GM12892 (cell line): ENCODE measurements at places on chromosomes 7 and 10.

DNA sequence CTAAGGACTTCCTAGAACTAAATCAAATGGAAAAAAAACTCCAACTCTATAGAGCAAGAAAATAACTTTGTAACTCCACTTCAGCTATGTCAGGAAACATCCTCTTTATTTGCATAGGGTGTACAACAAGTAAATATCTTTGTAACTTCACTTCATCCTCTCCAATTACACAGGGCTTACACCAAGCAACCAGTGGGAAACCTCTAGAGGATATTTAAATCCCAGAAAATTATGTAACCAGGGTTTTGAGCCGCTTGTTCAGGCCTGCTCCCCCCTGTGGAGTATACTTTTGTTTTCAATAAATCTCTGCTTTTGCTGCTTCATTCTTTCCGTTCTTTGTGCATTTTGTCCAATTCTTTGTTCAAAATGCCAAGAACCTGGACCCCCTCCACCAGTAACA, 22.2 kb downstream of the LIPJ start:
- DNase-seq: no peak

- no peak for DNase-seq
Measured at GRCh38 chr10:113350311-113351040, 202.4 kb upstream of the HABP2 start.

- DNase-seq: no peak
Measured at GRCh38 chr10:48945441-48946130, 5.9 kb upstream of the LRRC18 start.

DNA sequence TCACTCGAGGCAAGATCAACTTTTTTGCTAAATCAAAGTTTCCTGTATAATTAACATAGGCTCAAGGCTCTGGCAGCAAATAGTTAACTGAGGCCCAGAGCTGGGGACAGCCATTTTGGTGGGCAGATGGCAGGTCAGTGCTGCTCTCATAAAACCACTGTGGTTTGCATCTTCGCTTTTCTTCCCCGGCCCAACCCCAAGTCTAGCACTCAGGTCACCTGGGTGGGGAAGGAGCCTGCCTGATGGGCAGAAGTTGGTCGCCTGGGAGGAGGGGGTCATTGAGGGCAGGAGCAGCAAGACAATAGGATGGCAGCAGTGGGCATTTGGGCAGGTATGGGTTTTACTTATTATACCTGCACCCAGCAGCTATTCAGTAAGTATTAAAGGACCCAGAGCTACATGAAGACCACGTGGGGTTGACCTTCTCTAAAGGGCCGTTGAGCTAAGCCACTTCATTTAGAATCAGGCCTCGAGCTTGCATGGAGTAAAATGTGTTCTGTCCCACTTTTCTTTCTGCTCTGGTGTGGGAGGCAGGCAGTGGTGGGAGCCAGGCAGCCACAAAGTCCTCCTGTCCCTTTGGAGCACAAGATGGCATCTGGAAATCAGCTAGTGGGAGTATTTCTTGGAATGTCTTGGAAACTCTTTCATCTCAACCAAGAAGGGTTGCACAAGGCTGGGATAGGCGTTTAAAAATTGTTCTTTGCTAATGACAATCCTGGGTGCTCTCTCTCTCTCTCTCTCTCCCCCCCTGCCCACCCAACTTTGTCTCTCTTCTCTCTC, 133.4 kb downstream of the SPAG6 start:
- DNase-seq: no peak

DNA sequence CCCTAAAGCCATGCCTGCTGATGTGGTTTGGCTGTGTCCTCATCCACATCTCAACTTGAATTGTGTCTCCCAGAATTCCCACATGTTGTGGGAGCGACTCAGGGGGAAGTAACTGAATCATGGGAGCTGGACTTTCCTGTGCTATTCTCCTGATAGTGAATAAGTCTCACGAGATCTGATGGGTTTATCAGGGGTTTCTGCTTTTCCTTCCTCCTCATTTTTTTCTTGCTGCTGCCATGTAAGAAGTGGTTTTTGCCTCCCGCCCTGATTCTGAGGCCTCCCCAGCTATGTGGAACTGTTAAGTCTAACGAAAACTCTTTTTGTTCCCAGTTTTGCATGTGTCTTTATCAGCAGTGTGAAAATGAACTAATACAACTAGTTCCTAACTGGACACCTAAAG, 11.8 kb downstream of the MACROH2A2 start:
- DNase-seq: no peak

DNA sequence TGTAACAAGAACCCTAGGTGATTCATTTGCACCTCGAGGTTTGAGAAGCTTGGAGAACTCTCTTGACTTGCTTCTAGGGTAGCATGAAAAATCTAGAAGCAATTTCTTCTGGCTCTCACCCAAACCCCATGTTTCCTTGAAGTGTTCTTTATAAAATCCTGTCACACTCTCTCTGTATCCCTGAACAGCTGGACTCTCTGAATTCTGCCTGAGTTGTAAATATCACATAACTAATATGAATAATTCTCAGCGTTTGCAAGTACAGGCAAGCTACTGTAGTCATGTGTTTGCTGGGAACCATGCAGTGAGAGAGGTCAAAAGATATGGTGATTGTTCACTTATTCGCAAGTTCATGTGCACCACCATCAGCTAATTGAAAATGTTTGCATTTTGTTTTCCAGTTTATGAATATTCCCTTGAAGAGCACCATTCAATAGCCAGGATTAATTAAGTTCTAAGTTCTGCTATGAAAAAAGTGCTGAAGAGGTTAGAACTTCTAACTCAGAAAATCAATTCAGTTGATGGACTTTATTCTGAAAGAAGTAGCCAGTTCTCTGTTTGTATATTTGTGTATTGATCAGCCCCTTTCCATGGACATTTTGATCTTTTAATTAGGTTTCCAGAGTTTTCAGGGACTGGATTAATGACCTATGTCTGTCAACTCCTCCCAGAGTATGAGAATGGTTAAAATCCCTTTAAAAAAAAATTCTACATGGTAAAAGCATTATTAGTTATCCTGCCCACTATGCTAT, 243.0 kb downstream of the PLXDC2 start:
- no peak for DNase-seq

DNA sequence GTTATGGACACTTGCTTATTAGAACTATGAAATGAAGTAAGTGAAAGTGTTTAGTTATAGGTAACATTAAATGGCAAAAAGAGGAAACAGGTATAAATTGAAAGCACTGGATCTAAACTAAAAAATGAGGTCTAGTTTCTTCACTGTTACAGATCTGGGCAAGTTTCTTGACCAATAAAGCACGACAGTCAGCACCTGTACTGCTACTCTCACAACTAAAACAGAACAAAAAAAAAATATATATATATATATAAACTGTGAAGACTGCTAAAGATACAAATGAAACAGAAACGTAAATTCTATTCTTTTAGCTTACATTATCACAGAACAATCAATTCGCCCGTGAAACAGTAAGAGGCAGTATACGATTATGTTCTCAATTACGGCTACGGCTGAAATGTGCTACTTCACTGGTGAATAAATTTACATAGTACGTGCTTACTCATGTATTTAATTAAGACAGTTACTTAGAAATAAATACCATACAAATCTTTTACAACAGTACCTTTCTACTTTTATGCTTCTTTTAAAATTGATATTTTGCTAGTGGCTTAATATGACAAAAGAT, 4.2 kb downstream of the AHR start:
- no peak for DNase-seq

- DNase-seq: no peak
Measured at GRCh38 chr10:15183689-15184481, 15.4 kb upstream of the NMT2 start.

GRCh38 chr10:32972460-32972859, 14.4 kb upstream of the ITGB1 start:
- DNase-seq: no peak
